ENCODE measurements at places on chromosomes 7 and 10. TPM values are rescaled to one million over a fixed set of nuclear protein-coding genes. Genes with fewer than 3 reads are reported as not detected.

DNA sequence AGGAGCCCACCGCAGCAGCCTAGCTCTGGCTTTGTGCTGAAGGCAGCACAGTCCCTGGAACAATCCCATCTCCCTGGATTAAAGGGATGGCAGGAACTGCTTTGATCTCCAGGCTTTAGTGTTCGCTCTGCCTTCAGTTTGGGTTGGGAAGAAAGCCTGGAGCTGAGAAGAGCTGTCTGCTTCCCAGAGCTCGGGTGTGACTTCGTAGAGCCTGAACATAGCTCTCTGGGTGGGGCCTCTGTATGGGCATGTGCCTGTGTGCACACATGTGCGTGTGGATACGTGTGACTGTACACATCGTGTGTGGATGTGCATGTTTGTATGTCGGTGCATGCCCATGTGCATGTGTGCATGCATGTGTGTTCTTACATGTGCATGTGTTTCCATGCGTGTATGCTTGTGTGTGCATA lies 8.7 kb downstream of the ADCY1 start:
- no peak for DNase-seq

GRCh38 chr10:116183733-116184511 lies 89.1 kb downstream of the GFRA1 start:
- no peak for DNase-seq

DNA sequence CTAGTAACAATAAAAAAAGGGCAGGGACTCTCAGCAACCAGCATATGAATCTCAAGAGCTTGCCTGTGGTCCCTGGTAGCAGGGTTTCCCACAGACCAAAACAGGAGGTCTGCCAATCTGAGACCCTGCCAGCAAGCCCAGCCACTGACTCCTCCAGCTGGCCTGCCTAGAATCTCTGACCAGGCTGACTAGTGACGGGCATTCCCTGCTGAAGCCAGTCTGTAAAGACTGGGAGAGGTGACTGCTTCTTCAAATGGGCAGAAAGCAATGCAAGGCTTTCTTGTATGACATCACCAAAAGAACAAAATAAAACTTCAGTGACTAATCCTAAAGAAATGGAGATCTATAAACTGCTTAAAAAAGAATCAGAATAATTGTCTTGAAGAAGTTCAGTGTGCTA lies 249.4 kb downstream of the TCF7L2 start:
- DNase-seq: no peak

- DNase-seq: no peak
Observed at GRCh38 chr10:72121389-72121788, 33.0 kb upstream of the SPOCK2 start.

GRID1 gene
- total RNA-seq: not detected
